ENCODE measurements at places on chromosomes 12 and 14.

DNA sequence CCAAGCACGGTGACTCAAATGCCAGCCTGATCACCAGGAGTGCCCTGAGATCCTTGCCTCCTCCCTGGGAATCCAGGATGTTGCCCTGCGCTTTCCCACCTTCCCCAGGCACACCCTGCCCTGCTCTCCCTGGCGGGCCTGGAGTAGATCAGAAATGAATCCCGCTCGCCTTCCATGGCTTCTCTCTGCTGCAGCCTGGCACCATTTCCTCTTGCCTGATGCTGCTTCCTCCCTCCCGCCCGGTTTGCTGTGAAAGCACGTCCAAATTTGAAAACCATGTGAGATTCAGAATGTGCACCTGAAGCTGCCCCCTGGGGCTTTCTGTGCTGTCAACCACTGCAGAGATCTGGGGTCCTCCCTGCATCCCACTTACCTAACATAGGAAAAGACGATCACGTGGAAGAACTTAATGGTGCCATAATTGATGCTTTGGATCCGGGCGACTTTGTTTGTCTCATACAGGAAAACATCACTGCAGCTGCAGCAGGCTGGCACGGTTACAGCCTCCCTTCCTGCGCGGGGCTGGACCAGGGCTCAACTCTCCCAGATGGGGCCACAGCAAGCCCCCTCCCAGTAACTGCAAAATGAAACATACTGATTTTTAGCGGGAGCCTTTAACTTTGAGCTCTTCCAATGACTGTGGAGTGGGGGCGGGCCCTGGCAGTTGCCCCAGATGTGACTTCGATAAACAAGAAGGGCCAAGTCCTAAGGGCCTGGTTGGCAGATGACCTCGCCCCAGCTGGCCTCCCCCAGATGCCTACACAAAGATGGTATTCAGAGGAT is 24.9 kb upstream of the C12orf76 start:
- no peak for DNase-seq

GRCh38 chr12:5733136-5733755 is 211.8 kb downstream of the ANO2 start:
- DNase-seq = peak; percentile 67

GRCh38 chr14:92316176-92316575 is 6.8 kb upstream of the SLC24A4 start:
- no peak for DNase-seq

GRCh38 chr12:44000309-44000952 is 164.6 kb downstream of the TMEM117 start:
- DNase-seq = peak; percentile 43

DNA sequence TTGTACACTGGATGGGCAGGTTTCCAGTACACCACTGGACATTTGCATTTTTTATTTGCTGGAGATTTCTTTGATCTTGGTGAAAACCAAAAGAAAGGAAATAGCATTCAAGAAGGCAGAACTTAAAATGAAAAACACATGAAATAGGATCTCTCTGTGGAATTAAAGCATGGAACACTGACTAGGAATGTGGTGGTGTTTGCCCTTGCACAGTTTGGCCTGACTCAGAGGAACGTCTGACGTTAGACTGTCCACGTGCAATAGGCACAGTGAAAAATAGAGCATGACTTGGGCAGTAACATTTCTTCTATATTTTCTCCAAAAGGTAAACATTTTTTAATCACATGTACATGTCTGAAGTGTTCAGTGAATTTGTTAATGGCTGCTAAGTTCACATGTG is 474.1 kb upstream of the PRICKLE1 start:
- no peak for DNase-seq

DNA sequence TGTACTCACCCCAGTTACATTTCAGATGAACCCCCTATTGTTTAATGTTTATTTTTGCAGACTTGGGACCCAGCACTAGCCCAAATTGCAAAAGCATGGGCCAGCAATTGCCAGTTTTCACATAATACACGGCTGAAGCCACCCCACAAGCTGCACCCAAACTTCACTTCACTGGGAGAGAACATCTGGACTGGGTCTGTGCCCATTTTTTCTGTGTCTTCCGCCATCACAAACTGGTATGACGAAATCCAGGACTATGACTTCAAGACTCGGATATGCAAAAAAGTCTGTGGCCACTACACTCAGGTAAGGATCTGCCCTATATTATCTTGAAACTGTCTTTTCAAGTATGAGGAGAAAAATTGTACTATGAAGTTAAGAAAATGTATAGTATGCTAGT is 1.2 kb downstream of the GLIPR1 start:
- DNase-seq = no peak

Data from body of pancreas (tissue), 4 donors.